ENCODE measurements at places on chromosomes 16 and 17. TPM values are rescaled to one million over a fixed set of nuclear protein-coding genes. Genes with fewer than 3 reads are reported as not detected.

DNA sequence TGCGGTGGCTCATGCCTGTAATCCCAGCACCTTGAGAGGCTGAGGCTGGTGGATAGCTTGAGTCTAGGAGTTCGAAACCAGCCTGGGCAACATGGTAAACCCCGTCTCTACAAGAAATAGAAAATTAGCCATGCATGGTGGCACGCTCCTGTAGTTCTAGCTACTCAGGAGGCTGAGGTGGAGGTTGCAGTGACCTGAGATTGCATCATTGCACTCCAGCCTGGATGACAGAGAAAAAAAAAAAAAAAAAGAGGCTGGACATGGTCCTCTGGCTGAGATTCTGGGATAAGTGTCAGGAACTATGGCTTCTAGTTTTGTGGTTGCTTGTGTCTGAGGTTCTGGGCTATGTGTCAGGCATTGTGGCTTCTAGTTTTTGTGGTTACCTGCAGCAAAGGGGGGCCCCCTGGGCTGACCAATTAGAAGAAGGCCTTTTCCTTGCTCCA, 7.0 kb downstream of the KSR1 start:
- no peaks in the 10 kb centered on the region for H3K36me3 ChIP-seq
- no peaks in the 10 kb centered on the region for H3K27me3 ChIP-seq
- no peak overlapping the region for H3K27ac ChIP-seq
- H3K4me3 ChIP-seq: no peak overlapping the region
- no peak for DNase-seq

DNA sequence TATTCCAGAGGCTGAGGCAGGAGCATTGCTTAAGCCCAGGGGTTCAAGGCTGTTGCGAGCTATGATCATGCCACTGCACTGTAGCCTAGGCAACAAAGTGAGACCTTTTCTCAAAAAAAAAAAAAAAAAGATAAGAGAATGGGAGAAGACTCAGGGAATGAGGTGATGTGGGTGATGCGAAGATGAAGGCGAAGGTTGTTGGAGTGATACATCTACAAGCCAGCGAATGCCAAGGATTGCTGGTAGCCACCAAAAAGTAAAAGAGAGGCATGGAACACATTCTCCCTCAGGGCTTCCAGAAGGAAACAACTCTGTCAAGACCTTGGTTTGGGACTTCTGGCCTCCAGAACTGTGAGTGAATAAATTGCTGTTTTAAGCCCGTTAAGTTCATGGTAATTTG, 26.0 kb upstream of the CNEP1R1 start:
- no peak overlapping the region for H3K27ac ChIP-seq
- H3K4me3 ChIP-seq: no peak overlapping the region
- no peaks in the 10 kb centered on the region for H3K4me1 ChIP-seq
- no peak for DNase-seq
- no peaks in the 10 kb centered on the region for H3K27me3 ChIP-seq
- H3K36me3 ChIP-seq: no peaks in the 10 kb centered on the region

- H3K27me3 ChIP-seq: no peaks in the 10 kb centered on the region
- H3K4me3 ChIP-seq: no peak overlapping the region
- H3K27ac ChIP-seq: no peak overlapping the region
These were observed 79.7 kb upstream of the CPHXL start for GRCh38 chr16:75805946-75806345.

DNA sequence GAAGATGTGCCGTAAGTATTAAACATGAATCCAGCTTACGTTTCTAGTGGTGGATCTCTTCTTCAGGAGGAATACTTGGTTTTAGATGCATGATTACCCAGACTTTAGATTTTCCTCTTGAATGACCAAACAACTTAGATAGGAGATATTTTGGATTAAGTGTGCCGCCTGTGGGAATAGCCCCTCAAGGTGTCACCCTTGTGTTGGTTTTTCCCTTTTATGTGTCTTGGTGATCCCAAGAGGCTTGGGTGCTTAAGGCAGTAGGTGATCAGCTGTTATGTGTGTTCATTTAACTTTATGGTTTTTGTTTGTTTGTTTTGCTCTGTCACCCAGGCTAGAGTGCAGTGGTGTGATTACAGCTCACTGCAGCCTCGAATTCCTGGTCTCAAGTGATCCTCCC, 115.1 kb downstream of the PPM1E start:
- no peaks in the 10 kb centered on the region for H3K36me3 ChIP-seq
- no peak overlapping the region for H3K4me3 ChIP-seq
- H3K27me3 ChIP-seq: no peaks in the 10 kb centered on the region
- no peak overlapping the region for H3K27ac ChIP-seq

DNA sequence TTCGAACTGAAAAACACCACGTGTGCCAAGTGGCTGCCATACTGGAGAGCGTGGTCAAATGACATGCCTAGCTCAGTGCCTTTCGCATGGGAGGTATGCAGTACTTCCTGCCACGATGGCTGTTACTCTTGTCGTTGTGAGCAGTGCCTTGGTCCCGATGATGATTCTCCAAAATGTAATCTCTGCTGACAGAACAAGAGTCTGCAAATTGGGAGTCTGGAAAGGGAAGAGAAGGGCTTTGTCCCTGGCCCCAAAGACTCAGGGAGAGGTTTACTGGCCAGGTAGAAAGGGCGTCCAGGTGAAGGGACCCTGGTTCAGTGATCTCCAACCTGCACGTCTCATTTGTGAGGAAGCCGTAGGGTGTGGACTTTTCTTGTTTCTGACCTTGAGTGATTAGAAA, 336.6 kb downstream of the WWOX start:
- H3K4me3 ChIP-seq: no peak overlapping the region
- no peaks in the 10 kb centered on the region for H3K4me1 ChIP-seq
- no peak overlapping the region for H3K27ac ChIP-seq
- H3K36me3 ChIP-seq: no peaks in the 10 kb centered on the region

- H3K27ac ChIP-seq: no peak overlapping the region
- H3K27me3 ChIP-seq: no peaks in the 10 kb centered on the region
- H3K4me3 ChIP-seq: peak overlapping the region; percentile 41
- DNase-seq: peak; percentile 42
These were observed 516 bp downstream of the CPNE2 start for GRCh38 chr16:57092786-57093411.

DNA sequence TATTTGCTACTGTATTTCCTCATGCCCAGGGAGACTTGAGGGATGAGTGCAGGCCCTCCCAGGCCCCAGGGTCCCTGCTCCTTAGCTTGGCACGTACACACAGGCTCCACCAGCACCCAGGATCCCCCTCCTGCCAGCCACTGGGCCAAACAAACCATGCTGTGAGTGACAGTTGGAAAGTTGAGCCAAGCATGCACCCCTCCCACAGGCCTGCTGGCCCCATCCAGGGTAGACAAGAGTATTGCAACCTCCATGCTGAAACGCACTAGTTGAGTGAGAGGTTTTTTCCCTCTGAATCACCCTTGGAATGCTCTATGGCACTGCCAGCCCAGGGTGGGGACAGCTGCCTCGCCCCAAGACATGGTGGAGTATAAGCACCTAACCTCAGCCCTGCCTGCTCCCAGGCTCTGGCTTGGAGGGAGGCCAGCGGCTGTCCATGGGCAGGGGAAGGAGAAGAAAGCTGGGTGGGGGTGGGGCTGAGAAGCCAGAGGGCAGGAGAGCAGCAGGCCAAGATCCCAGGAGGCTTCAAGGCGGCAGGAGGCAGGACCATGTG, 49.6 kb downstream of the PITPNM3 start:
- no peaks in the 10 kb centered on the region for H3K4me1 ChIP-seq
- no peak overlapping the region for H3K27ac ChIP-seq
- no peak for DNase-seq
- H3K4me3 ChIP-seq: no peak overlapping the region

DNA sequence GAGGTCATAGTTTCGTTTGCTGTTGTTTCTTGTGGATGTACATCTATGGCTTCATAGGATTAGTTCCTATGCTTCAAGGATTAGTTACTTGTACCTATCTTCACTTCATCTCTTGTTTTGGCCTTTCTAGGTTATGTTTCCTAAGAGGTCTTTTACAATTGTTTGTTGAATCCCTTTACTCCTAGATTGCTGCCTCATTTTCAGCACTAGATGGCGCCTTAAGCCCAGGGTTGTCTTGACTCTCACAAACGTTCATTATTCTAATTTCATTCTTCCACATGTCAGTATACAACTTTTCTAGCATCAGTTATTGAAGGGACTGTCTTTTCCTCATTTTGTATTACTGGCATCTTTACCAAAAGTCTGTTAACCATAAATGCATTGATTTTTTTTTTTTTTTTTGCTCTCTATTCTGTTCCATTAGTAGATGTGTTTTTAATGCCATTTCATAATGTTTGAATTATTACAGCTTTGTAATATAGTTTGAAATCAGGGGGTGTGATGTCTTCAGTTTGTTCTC, 45.0 kb upstream of the NACA2 start:
- no peak overlapping the region for H3K4me3 ChIP-seq
- H3K27me3 ChIP-seq: no peaks in the 10 kb centered on the region
- H3K36me3 ChIP-seq: no peaks in the 10 kb centered on the region
- no peak overlapping the region for H3K27ac ChIP-seq
- peak; percentile 30 for DNase-seq

GRCh38 chr17:17122781-17123483, 80.7 kb downstream of the MPRIP start:
- no peaks in the 10 kb centered on the region for H3K27me3 ChIP-seq
- H3K4me1 ChIP-seq: peaks cover 85% of the 10 kb centered on the region
- no peaks in the 10 kb centered on the region for H3K36me3 ChIP-seq
- no peak for DNase-seq
- H3K4me3 ChIP-seq: no peak overlapping the region
- H3K27ac ChIP-seq: no peak overlapping the region

- no peak within 1 kb of the TSS for H3K27ac ChIP-seq
- no peaks in the 10 kb centered on the region for H3K27me3 ChIP-seq
- no peaks in the 10 kb centered on the region for H3K36me3 ChIP-seq
- no peak for DNase-seq
- H3K4me3 ChIP-seq: no peak within 1 kb of the TSS
These were observed at the start of gene CCL13 for GRCh38 chr17:34356194-34356593. TSS of gene CCL13 (plus strand) at chr17:34356480. CDS start at chr17:34356527, 47 bp downstream.

DNA sequence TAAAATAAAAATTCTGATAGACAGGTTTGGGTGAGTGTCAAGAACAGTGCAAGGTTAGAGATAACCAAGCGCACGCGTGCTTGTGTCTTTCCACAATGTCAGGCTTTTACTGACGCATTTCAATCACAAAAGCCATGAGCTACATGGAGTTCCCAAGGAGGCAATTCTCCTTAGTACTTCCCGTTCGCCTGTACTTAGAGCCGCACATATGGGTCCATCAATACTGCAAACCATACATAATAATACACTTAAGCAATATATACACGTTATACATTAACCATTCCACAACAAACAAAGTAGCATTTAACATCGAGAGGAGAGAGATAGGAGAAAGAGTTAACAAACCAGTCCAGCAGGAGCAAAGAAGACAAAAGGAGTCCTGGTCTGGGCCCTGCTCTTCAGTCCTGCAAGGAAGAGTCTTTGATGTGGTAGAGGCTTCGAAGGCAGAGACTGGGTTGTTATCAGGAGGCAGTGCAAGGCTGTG, 11.9 kb upstream of the GPRC5C start:
- H3K36me3 ChIP-seq: no peaks in the 10 kb centered on the region
- no peak for DNase-seq
- H3K27me3 ChIP-seq: no peaks in the 10 kb centered on the region
- no peak overlapping the region for H3K27ac ChIP-seq
- no peaks in the 10 kb centered on the region for H3K4me1 ChIP-seq

- H3K4me1 ChIP-seq: peaks cover 4% of the 10 kb centered on the region
- H3K27ac ChIP-seq: no peak overlapping the region
- no peaks in the 10 kb centered on the region for H3K27me3 ChIP-seq
- no peak overlapping the region for H3K4me3 ChIP-seq
- no peak for DNase-seq
These were observed 6.9 kb downstream of the GOT2 start for GRCh38 chr16:58727028-58727781.

DNA sequence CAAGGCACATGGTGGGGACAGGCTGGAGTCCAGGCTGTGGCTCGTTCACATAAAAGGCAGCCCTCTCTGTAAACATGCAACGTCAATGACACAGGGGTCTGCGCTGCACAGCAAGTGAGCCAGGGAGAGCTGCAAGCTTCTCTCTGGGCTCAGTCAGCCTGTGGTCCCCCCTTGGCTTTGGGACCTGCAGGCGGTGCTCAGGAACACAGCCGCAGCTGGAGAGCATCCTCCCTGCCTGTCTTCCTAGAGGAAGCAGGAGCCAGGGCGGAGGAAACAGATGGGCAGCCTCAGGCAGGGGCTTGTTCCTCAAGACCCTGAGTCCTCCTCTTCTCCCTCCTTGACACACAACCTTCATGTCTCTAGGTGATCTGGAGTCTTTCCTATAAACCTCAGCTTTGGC, 228.0 kb downstream of the C16orf78 start:
- H3K4me3 ChIP-seq: no peak overlapping the region
- H3K27ac ChIP-seq: no peak overlapping the region
- peaks cover 2% of the 10 kb centered on the region for H3K4me1 ChIP-seq
- no peaks in the 10 kb centered on the region for H3K36me3 ChIP-seq
- H3K27me3 ChIP-seq: no peaks in the 10 kb centered on the region

GRCh38 chr16:55021595-55022475, 91.2 kb downstream of the IRX5 start:
- H3K27ac ChIP-seq: no peak overlapping the region
- no peaks in the 10 kb centered on the region for H3K4me1 ChIP-seq
- no peak for DNase-seq
- no peaks in the 10 kb centered on the region for H3K36me3 ChIP-seq

GRCh38 chr16:4686497-4687210, 6.7 kb upstream of the NUDT16L1 start:
- H3K27ac ChIP-seq: no peak overlapping the region
- DNase-seq: no peak
- no peaks in the 10 kb centered on the region for H3K4me1 ChIP-seq
- H3K36me3 ChIP-seq: peaks cover 7% of the 10 kb centered on the region
- H3K4me3 ChIP-seq: no peak overlapping the region

DNA sequence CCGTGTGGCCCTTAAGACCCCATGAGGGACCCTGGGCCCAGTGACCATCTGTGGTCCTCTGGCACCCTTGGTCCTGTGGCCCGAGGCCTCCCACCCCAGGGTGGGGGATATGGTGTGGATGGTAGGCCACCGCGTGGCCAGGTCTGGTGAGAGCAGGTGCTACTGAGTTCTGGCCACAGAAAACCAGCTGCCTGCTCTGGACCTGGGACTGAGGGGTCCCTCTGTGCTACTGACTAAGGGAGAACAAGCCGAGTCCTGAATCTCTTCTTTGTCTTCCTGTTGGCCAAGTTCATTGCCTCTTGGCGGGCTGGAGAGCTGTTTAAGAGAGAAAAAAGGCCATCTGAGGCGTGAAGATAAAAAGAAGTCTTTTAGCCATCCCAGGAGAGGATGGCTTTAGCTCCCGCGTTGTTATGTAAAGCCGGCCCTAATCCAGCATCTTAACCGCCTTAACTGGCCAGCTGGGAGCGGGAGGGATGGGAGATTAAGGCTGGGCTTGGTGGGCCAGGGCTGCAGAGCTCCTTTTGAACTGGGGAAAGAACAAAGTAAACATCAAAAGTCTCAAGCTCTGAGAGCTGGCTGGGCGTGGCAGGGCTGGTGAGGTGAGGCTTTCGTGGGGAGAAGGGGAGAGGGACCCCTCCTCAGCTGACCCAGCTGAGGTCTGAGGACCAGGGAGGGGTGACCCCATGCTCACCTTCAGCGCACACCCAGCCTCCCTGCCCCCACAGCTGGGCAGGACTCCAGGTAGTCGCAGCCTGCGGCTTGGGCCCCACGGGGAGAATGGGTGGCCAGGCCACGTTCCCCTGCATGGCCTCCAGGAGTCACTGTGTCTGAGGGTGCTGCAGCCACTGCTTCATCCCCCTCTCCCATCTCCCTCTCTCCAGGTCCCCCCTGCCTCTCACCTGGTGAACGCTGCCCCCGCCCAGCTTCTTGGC, 62.4 kb downstream of the NKD1 start:
- no peaks in the 10 kb centered on the region for H3K36me3 ChIP-seq
- no peak overlapping the region for H3K4me3 ChIP-seq

The TNS4 gene
- total RNA-seq: 3.1 TPM

The SLC6A2 gene
- total RNA-seq: not detected

The DYNC1LI2 gene
- 53.8 TPM for total RNA-seq

The FBXW10 gene
- total RNA-seq: 0.09 TPM

The UNC13D gene
- total RNA-seq: 143 TPM
